Stimulated activated CD8-positive, alpha-beta memory T cell treated with anti-CD3 and anti-CD28 coated beads, Interleukin-12 subunit alpha, Interleukin-12 subunit beta, amount 100 ng/mL, for 1 hour (primary cell): ENCODE measurements at places on chromosomes 4 and X.

- DNase-seq, result no peak
These were observed 230.6 kb upstream of the SPRY1 start for GRCh38 chr4:123166023-123166422.

DNA sequence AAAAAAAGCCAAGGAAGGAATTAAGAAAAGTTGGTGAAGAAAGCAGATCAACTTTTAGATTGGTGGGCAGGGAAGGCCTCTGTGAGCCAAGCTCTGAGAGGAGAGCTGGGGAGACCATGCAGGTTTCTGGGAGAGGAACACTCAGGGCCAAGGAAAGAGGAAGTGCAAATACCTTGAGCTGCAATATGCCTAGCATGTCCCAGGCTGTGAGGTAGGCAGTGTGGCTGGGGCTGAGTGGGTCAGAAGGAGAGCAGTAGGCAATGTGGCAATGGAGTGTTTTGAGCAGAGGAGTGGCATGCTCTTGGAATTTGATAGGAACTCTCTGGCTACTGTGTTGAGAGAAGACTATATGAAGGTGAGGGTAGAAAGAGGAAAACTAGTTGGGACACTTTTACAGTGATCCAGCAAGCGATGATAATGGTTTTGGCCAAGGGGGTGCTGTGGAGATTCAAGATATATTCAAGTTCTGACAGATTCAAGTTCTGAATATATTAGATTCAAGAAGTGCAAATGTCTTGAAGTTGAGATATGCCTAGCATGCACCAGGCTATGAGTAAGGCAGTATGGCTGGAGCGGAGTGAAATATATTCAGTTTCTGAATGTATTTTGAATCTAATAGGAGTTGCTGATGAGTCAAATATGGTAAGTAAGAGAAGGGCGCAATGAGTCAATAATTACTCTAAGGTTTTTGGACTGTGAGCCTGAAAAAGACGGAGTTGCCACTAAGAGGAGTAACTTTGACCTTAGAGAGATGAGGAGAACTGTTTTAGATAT, 172.5 kb downstream of the CAMK2D start:
- no peak for DNase-seq

DNA sequence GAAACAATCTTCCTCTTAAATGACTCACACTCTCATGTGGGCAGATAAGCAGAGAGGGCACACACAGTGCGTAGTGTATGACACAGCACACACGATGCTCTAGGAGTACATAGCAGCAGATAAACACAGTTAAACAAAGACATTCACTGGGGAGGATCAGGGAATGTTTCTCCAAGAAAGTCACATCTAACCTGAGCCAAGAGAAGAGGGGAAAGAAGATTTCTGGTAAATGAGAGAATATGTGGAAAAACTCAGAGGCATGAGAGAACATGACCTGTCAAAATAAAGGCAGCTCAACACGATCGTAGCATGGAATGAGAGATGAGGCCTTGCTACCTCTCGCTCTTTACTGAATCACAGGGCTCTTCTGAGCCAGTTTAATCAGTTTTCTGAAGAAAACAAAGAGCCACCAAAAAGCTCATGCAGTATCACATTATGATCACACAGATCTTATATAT, 251.0 kb downstream of the ANK2 start:
- DNase-seq, result no peak

DNA sequence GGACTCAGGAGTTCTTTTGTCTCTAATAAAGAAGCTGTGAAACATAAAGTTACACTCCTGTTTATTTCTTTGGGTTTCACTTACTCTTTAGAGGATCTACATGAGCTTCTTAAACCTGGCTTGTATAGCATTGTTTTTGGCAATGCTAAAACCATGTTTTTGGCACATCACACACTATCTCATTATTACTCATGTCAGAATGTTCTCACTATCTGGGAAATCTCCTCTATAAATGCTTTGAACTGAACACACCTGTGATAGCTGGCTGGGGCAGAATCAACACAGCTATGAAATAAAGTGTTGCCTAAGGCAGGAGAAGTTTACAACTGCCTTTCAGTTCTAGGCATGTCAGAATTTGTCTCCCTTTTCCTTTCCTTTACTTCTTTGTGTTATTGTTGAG, 52.6 kb downstream of the SULT1B1 start:
- no peak for DNase-seq

- no peak for DNase-seq
These were observed 411.9 kb upstream of the EDA2R start for GRCh38 chrX:67050760-67051159.

GRCh38 chr4:38782452-38783108, at the start of gene TLR10:
Gene TLR10, minus strand, starts transcription at chr4:38782990. Its CDS starts 7,400 bp downstream, at chr4:38775590.
- no peak for DNase-seq
